Transverse colon (tissue), 4 donors: ENCODE measurements at places on chromosomes 3 and 15. TPM values are rescaled to one million over a fixed set of nuclear protein-coding genes. Genes with fewer than 3 reads are reported as not detected.

Gene CCR2
- total RNA-seq: not detected

Gene SPTBN5
- total RNA-seq: 0.16 TPM

Gene CD96
- total RNA-seq: 24.3 TPM

Gene MED12L
- under 0.01 TPM for total RNA-seq

Gene ITIH1
- total RNA-seq: not detected

Gene PCSK6
- total RNA-seq: 20.3 TPM

Gene PLCB2
- total RNA-seq: 143 TPM

Gene STRIT1
- not detected for total RNA-seq

Gene SCG3
- total RNA-seq: 3.6 TPM

Gene RLBP1
- total RNA-seq: not detected

Gene LRRC31
- 45.7 TPM for total RNA-seq

Gene CHRD
- total RNA-seq: 2.7 TPM

DNA sequence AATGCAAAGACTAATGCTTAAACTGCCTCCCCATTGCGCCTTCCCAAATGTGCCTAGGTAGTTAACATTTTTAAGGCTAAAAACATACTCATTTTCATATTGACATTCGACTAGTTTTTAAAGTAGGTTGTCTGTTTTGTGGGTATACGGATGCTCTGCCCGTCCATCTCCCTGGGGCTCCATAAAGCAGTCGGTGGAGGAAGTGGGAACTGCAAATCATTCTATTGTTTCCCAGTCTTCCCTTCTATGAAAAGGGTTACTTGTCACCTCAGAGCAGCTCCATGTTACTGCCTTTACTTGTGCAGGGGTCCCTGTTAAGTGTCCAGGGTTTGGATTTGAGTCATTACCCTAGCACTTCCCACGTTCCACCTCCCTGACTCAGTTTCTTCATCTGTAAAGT, 10.9 kb downstream of the CHCHD6 start:
- no peaks in the 10 kb centered on the region for H3K27me3 ChIP-seq
- no peaks in the 10 kb centered on the region for H3K36me3 ChIP-seq
- H3K4me1 ChIP-seq: no peaks in the 10 kb centered on the region
- no peak overlapping the region for H3K4me3 ChIP-seq

DNA sequence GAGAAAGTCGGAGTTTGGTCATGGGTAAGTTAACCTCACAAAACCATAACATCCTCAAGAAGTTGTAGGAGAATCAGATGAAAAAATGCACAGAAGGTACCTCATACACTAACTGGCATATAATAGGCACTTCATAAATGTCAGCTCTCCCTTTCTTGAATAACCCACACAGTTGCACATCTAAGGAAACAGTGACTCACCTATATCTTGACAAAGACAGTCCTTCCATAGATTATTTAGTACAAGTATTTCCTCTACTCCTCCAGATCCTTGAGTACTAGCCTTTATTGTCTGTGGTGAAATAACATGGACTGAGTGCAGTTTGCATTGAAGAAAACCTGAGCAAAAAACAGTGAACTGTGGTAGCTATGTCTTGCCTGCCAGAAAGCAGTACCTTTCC, 46.6 kb downstream of the MAGI1 start:
- DNase-seq: no peak
- H3K27me3 ChIP-seq: no peaks in the 10 kb centered on the region

DNA sequence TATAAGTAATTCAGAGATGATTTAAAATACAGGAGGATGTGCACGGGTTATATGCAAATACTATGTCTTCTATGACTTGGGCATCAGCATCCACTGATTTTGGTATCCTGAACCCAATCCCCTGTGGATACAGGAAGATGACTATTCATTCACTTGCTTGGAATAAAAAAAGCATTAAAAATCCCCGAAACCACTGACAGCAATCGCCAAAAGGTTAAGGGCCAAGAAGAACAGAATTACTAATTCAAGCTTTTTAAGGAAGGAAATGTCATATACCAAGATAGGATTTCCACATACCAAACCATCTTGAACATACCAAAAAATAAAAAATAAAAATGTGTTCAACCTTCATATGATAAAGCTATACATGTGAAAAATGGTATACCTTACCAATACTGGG, 93.7 kb downstream of the DLG1 start:
- no peak overlapping the region for H3K27ac ChIP-seq
- H3K4me3 ChIP-seq: no peak overlapping the region
- H3K27me3 ChIP-seq: no peaks in the 10 kb centered on the region
- H3K4me1 ChIP-seq: peaks cover 20% of the 10 kb centered on the region
- no peaks in the 10 kb centered on the region for H3K36me3 ChIP-seq
- DNase-seq: no peak

DNA sequence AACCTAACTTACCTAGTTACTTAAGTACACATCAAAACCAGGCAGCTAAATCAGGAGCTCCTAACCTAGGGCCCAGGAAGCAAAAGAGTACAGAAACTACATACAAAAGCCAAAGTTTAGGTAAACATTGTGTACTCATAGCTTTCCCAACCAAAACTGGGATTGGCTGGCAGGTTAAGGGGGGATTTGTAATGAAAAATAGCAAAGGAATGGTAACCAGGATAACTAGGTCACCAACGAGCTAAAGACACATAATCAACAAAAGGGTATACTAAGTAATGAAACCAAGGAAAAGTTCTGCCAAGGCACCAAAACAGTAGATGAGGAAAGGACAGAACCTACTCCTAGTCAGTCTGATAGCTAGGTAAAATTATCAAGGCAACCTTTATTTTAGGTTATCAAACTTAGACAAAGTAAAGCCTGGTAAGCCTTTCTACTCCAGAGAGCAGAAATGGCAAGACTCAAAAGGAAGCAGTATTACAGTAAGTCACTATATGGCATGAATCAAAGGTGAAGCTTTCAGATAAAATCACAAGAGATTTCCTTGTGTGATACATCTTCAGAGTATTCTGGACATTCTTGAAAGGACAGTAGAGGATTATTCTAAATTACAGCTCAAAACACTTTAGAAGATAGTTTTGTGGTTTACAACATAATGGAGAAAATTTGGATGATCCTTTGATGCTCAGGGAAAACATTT, 10.2 kb downstream of the TRA2B start:
- DNase-seq: no peak
- peaks cover 29% of the 10 kb centered on the region for H3K36me3 ChIP-seq
- peak overlapping the region; percentile 74 for H3K27ac ChIP-seq
- peak overlapping the region; percentile 22 for H3K4me3 ChIP-seq
- H3K27me3 ChIP-seq: no peaks in the 10 kb centered on the region
- peaks cover 66% of the 10 kb centered on the region for H3K4me1 ChIP-seq

DNA sequence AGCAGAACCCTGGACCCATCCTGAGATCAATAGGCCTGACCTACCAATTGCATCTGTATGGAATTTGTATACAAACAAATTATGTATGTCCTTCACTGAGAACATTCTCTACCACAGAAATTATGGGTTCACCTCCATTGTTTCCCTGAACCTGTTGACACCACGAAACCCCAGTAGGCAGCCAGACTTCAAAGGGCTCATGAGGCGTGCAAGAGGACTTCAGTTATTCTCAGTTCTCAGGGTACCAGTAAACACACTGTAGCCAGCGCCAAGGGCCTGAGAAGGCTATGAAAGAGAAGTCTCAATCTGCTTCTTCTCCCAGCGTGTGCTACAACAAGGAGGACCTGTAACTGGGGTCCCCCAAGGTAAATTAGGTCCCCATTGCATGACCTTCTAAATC, 254.9 kb upstream of the GOLGA6L4 start:
- DNase-seq: no peak
- H3K27me3 ChIP-seq: no peaks in the 10 kb centered on the region
- no peak overlapping the region for H3K4me3 ChIP-seq
- H3K27ac ChIP-seq: no peak overlapping the region

DNA sequence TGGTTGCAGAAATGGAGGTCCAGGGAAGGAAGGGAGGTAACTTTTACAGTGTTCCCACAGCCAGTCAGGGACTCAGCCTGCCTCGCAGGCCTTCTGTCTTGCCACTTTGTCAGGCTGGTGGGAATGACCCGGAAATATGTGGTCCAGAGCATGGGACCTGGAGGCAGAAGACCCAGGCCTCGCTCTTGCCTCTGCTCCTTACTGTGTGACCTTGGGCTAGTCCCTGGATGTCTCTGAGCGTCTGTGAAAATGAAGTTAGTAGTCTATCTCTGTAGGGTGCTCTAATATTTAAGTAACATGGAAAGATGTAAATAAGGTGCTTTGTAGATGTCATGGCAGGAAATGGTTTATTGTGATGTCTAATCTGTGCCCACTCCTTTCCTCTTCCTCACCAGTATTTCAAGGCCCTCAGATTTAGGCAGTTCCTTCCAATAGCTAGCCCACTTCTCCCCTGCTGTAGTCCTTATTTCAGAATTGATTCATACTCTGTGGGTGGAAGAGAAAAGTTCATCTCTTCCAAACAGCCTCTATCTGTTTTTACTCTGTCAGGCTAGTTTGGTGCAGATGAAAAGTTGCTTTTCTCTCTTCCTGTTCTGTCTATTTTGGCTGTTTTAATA, 9.1 kb downstream of the CORO2B start:
- no peaks in the 10 kb centered on the region for H3K27me3 ChIP-seq
- H3K27ac ChIP-seq: no peak overlapping the region
- no peak for DNase-seq
- no peak overlapping the region for H3K4me3 ChIP-seq
- no peaks in the 10 kb centered on the region for H3K4me1 ChIP-seq

GRCh38 chr15:27582726-27583410, 516.2 kb downstream of the OCA2 start:
- no peak overlapping the region for H3K4me3 ChIP-seq
- H3K4me1 ChIP-seq: no peaks in the 10 kb centered on the region
- H3K36me3 ChIP-seq: no peaks in the 10 kb centered on the region
- DNase-seq: no peak
- no peaks in the 10 kb centered on the region for H3K27me3 ChIP-seq

- no peaks in the 10 kb centered on the region for H3K4me1 ChIP-seq
- no peak overlapping the region for H3K4me3 ChIP-seq
- no peaks in the 10 kb centered on the region for H3K27me3 ChIP-seq
- DNase-seq: no peak
- no peaks in the 10 kb centered on the region for H3K36me3 ChIP-seq
- H3K27ac ChIP-seq: no peak overlapping the region
These were observed 428.3 kb downstream of the GABRG3 start for GRCh38 chr15:27399241-27399640.

GRCh38 chr3:10852066-10852808, 36.2 kb downstream of the SLC6A11 start:
- H3K4me1 ChIP-seq: no peaks in the 10 kb centered on the region
- no peak for DNase-seq
- no peaks in the 10 kb centered on the region for H3K36me3 ChIP-seq

DNA sequence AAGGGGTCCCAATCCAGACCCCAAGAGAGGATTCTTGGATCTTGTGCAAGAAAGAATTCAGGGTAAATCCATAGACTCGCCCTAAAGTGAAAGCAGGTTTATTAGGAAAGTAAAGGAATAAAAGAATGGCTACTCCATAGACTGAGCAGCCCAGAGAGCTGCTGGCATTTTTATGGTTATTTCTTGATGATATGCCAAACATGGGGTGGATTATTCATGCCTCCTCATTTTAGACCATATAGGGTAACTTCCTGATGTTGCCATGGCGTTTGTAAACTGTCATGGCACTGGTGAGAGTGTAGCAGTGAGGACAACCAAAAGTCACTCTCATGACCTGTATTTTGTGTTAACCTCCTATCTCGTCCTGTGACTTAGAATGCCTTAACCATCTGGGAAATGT, 142.2 kb downstream of the DOCK3 start:
- H3K36me3 ChIP-seq: no peaks in the 10 kb centered on the region
- DNase-seq: no peak
- H3K27ac ChIP-seq: no peak overlapping the region
- H3K4me3 ChIP-seq: no peak overlapping the region
- no peaks in the 10 kb centered on the region for H3K4me1 ChIP-seq

GRCh38 chr3:169610888-169611291, 52.6 kb downstream of the MECOM start:
- no peaks in the 10 kb centered on the region for H3K27me3 ChIP-seq
- H3K27ac ChIP-seq: no peak overlapping the region
- H3K4me1 ChIP-seq: no peaks in the 10 kb centered on the region
- H3K36me3 ChIP-seq: no peaks in the 10 kb centered on the region

DNA sequence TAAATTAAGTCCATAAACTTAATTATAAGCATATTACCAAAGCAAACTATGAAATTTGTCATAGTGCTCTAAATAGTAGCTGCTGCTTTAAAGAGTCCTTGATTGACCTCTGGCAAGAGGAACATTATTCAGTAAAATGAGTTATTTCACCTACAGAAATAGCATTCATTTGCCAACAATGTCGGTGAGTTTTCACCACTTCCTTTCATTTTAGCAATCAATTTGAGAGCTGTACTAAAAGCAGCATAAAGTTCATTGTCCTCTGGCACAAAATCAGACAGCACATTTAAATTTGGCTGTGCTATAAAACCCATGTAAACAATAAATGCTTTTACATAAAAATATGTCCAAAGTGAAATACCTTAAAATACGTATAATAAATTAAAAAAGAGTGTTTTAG, 1515.7 kb downstream of the SI start:
- H3K27ac ChIP-seq: no peak overlapping the region
- no peak overlapping the region for H3K4me3 ChIP-seq
- H3K27me3 ChIP-seq: no peaks in the 10 kb centered on the region
- H3K36me3 ChIP-seq: no peaks in the 10 kb centered on the region
- no peaks in the 10 kb centered on the region for H3K4me1 ChIP-seq

DNA sequence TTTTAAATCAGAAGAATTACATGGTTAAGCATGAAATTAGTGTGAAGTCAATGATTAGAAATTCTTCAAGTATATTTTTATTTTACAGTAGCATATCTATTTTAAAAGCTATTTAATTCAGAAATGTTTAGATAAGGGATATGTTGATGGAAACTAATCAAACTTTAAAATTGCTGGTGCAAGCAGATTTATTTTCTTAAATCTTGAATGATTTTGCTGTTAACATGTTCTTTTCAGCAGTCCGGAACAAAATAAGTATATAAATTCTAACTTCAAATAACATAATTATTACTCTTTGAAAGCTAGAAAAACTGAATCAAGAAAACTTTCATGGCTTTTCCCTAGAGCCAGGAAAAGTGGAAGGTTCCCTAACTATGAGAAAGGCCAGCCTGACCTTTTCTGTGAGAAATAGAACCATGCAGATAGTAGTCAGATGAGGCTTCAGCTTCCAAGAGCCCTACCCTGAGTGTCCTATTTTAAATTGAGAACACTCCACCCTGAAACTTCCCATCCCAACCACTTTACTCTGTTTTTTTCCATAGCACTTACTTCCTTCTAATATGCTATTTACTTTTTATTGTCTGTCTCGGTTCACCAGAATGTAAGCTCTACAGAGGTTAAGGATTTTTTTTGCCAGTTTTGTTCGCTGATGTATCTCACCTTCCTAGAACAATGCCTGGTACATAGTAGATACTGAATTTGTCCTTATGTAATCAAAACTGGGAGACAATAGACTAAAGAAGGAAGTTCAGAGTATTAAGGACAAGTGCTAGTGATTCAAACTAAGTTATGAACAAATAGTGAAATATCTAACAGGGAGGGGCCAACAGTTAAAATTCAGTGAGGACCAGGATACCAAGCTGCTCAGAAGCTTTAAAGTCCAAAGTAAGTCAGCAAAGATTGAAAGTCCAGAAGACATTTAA, 66.8 kb downstream of the CD200R1L start:
- no peak for DNase-seq
- peak overlapping the region; percentile 16 for H3K27ac ChIP-seq
- H3K4me3 ChIP-seq: no peak overlapping the region
- no peaks in the 10 kb centered on the region for H3K36me3 ChIP-seq
- no peaks in the 10 kb centered on the region for H3K4me1 ChIP-seq

GRCh38 chr15:80887148-80887547, 102.5 kb downstream of the MESD start:
- H3K27ac ChIP-seq: no peak overlapping the region
- H3K27me3 ChIP-seq: no peaks in the 10 kb centered on the region
- no peak for DNase-seq
- H3K36me3 ChIP-seq: no peaks in the 10 kb centered on the region
- H3K4me1 ChIP-seq: no peaks in the 10 kb centered on the region
- H3K4me3 ChIP-seq: no peak overlapping the region
